ENCODE measurements at places on chromosomes 3 and 15.

- no peak for DNase-seq
These were observed 216.0 kb downstream of the DIPK2A start for GRCh38 chr3:144187531-144188210.

DNA sequence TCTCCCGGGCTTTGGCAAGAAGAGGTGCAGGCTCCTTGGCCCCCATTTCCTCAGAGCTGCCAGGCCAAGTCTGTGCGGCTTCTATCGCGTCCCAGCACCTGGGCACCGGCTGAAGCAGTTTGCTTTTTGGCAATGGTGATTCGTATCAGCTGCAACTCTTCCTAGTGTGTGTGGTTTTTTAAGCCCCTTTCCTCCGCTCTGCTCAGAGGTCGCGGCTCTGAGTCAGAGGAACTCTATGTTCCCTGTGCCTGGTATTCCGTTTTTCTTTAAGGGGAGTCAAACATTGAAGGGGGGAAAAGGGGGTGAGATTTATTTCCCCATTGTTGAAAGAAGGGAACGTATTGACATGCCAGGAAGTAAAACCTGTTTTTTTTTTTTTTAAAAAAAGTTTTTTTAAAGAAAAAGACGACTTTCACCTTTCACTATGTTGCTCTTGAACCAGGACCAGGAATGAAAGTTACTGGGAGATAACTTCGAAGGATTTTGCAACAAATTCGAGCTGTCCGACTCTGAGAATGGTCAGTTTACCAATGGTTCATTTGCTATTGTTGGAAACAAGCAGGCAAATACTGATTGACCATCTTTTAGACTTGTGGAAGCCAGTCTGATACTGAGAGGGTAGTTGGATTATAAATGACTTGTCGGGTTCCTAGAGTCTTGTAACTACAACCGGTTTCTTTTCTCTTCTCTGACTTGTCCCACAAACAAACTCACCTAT is 1.1 kb downstream of the ARMC8 start:
- no peak for DNase-seq

GRCh38 chr3:159765860-159766294 is 222.8 kb upstream of the IL12A start:
- DNase-seq = no peak

DNA sequence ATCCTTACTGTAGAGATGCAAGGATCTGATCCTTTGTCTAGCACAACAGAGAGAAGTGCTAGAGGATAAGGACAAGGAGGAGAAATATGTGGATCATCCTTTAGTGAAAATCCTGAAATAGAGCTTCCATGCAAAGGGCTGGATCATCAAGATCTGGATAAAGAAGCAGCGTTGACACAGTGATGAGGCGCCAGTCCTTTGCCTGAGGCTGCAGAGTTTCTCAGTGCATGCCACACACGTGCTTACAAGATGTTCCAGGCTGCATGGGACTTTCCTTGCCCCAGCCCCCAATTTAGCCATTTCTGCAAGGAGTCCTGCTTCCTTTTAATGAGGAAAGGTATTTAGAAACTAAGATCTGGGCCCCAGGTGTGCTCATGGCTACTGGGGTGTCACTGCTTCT is 7.2 kb upstream of the ABTB1 start:
- no peak for DNase-seq

DNA sequence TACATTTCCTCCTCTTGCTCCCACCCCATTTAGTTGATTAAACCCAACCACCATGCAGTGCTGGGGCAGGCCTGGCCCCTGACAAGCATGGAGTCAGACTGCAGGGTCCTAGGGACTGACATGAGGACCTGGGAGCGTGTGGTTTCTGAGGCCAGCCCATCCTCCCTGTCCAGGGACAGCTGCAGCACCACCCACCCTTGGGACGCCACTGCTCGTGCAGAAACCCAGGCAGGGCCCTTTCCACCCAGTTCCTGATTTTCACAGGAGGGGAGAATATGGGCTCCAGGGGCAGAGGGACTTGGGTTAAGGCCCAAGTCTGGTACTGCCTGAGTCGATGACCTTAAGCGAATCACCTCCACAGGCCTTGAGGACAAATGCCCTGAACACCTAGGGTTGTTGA is 23.7 kb downstream of the PLXND1 start:
- no peak for DNase-seq

DNA sequence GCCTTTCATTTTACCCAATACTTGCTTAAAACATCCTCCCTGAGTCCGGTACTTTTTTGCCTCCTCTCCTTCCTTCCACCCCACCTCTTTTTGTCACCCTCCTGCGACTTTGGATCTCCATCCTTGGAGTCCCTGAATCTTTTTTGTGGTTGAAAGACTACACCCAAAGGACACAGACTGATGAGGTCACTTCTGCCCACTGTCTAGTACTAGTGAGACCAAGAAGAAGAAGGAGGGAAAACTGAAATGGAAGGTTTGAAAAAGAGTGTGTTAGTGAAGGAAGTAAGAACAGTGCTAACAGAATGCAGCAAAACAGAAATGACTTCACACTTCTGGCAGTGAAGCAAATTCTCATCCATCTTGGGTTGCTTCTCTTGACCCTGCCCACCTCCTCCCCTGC is 6.6 kb downstream of the B3GNT5 start:
- DNase-seq = no peak

- no peak for DNase-seq
These were observed 127.1 kb upstream of the GRM7 start for GRCh38 chr3:6733699-6734394.

- DNase-seq = no peak
These were observed 41.9 kb upstream of the CD200R1L start for GRCh38 chr3:112888381-112889085.

DNA sequence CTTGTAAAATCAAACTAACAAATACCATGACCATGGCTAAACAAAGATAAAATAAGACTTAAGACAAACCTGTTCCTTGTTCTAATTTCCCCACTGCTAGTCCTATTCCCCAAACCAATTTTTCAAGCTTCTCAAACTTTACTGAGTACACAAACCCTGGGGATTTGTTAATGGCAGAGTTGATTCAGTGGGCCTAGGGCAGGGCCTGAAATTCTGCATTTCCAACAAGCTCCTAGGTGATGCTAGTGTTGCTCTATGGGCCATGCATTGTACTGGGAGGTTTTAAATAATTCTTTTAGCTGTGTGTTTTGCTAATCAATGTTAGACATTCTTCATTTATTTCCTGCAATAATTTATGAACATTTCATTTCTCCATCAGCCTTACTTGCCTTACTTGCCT is 13.3 kb upstream of the CCR9 start:
- DNase-seq = no peak

- DNase-seq = no peak
These were observed 31.7 kb upstream of the MFSD1 start for GRCh38 chr3:158769952-158770740.

DNA sequence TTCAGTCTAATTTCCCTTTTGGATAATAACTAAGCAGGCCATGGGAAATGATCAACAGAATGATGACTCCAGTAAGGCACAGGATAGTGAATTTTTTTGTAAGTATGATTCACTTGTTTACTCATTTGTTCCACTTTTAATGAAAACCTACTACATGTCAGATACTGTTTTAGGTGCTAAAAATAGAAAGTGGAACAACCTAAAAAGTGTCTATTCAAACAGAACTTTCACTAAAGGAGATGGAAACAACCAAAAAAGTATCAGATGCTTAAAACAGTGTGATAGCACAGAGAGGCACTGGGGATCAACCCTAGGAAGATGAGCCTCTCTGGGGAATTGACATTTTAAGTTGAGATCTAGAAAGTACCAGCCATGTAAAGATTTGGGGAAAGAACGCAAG is 11.1 kb downstream of the RYK start:
- no peak for DNase-seq

DNA sequence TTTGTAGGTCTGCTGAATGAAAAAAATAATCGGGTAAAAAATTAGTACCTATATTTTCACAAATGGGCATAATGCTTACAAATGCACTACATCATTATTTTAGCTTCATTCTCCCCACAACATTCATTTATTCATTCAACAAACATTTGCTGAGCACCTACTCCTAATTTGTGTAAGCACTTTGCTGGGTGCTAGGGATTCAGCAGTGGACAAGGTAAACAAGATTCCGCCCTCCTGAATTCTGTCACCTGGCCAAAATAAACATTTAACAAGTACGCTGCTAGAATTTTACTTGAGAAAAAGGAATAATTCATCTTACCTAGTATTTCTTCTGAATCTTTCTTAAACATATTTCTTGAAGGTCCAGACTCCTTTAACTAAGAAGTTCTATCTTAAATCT is 72.1 kb downstream of the TIGIT start:
- no peak for DNase-seq

DNA sequence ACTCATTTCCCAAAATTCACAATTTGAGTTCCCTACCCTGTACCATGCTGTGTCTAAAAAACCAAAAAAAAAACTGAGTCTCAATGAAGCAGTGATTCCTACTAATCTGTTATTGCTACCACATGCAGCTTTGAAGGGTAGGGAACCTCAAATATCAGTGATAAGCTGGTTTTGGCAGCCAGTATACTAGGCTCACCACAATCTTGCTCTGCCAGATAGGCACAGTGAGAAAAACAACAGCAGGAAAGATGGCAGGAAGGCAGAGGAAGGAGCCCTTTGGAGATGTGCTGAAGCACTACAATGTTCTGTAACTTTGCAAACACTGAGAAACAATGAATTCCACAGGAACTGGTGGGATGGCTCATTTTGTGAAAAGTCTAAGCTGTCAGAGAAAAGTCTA is 96.9 kb upstream of the UBP1 start:
- no peak for DNase-seq

GRCh38 chr3:53215816-53216215 is 40.0 kb downstream of the TKT start:
- DNase-seq = no peak

- DNase-seq = no peak
These were observed 71.0 kb upstream of the ANKRD34C start for GRCh38 chr15:79211481-79211880.

DNA sequence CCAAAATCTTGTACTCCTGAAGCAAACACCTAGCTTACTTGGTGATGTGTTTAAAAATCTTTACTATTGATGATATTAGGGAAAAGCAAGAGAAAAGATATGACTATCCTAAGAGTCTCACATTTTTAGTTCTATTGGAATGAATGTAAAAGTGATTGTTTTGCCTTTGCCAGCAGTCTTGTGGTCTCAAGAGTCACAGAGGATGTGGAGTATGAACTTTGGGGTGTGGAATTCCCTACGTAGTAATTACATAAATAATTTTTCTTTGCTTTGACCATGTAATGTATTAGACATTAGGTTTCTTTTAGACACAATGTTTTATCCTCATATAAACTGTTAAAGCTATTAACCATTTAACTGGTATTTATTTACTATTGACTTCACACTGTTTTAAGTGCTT is 387.6 kb downstream of the NAALADL2 start:
- no peak for DNase-seq

DNA sequence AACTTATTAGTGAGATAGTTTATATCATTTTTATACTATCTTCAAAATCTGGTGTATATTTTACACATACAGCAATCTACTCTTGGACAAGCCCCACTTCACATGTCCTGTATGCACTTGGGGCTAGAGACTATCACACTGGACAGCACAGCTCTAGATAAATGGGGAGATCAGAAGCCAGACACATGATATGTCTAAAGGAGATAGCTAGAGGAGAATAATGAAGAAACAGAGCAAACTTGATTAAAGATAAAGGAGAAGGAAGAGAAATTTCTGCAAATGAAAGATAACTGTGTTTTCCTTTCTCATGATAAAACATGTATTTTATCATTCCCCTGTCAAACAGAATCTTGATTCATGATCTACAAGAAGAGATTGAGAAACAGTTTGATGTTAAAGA is 13.0 kb downstream of the CPA3 start:
- no peak for DNase-seq

DNA sequence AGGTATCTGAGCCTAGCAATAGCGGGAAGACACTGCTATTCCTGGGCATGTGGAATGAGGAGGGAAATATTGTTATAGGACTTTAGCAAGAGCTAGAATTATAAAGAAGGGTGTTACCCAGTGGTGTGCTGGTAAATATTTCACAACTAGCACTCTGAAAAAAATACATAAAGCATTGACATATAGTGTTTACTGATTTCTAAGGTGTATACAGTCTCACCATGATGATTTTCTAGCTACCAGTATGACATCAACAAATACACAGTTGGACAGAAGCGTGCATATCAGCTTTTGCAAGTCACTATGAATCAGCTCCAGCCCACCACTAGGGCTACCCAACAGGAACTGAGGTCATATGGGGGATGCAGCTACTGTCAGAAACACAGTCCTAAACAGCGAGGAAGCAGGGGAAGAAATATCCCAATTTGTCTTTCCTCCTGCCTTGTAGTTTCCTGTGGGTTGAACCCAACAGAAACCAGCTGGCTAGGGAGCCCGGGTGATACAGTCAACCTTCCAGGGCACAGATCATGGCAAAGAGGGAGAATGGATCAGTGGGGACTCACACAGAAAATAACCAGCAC is 39.6 kb downstream of the HGD start:
- no peak for DNase-seq

- no peak for DNase-seq
These were observed at the start of gene ATP8B4 for GRCh38 chr15:50119063-50120040. TSS of gene ATP8B4 (minus strand) at chr15:50119233. CDS start at chr15:50106966, 12,267 bp downstream.

GRCh38 chr3:112813723-112814171 is 32.9 kb downstream of the CD200R1L start:
- DNase-seq = peak; percentile 42

DNA sequence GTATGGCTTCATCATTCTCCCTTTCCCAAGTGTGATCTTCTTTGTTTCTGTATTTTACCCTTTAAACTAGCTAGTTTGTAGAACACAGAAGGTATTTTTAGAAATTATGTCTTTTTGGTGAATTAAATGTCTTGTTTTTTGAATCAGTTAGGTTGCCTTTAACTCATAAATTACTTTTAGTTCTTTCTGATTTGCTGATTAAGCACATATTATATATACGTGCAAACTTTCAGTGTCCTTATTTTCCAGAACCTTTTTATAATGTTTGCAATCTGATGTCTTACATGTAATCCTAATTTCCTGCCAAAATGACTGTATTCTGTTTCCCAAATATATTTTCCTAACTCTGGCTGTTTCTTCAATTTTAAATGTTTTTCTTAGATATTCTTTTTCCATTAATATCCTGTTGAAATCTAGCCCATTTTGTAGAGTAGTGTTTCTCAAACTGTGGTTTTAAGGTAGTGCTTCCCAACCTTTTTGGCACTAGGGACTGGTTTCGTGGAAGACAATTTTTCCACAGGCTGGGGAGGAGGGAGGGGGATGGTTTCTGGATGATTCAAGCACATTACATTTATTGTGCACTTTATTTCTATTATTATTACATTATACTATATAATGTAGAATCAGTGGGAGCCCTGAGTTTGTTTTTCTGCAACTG is 51.8 kb downstream of the CHD2 start:
- no peak for DNase-seq

DNA sequence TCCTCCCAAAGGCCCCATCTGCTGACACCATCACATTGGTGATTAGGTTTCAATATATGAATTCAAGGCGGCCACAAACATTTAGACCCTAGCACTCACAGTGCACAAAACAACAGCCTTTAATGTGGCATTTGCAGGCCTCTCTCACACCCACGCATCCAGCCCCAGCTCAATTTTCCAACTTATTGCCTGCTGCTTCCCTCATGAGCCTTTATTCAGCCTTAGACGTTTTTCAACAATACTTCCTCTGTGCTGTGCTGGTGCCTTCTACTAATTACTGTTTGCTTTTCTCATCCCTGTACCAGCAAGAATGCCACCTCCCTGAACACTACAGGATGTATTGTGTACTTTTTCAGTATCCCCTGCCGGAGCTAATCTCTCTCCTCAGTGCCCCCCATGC is 334.6 kb downstream of the GABRB3 start:
- DNase-seq = no peak

Data from upper lobe of left lung (tissue), 6 donors.